ENCODE measurements at places on chromosomes 5 and 9. TPM values are rescaled to one million over a fixed set of nuclear protein-coding genes. Genes with fewer than 3 reads are reported as not detected.

DNA sequence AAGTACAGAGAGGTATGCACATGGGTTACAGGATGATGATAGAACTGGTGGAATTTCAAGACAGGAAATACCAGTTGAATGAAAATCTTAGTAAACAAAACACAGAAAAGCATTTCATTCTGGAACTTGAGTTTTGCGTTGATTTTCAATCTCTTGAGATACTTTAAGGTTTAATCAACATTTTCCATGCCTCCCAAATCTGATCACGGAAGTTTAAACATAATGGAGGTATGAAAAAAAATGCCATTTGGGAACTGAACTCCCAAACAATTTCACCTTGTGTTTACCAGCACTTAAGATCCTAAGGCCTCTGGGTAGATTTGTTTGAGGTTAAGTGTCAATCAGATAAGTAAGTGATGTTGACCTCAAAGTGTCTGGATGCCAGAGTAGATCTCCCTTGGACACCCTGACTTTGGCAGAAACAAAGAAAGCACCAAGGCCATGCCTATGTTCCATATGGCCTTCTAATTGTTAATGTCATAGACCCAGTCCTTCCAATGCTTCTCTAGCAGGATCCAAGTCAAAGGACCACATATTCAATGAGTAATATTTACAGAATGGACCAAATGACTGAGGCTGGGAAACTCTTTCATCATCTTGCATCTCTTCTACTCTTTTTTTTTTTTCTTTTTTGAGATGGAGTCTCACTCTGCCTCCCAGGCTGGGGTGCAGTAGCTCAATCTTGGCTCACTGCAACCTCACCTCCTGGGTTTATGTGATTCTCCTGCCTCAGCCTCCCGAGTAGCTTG lies 216.9 kb downstream of the ARRDC3 start:
- no peaks in the 10 kb centered on the region for H3K36me3 ChIP-seq
- no peak overlapping the region for H3K27ac ChIP-seq
- peaks cover 5% of the 10 kb centered on the region for H3K4me1 ChIP-seq
- no peak for DNase-seq
- H3K4me3 ChIP-seq, result no peak overlapping the region

Gene CAAP1
- total RNA-seq, result 28.5 TPM

DNA sequence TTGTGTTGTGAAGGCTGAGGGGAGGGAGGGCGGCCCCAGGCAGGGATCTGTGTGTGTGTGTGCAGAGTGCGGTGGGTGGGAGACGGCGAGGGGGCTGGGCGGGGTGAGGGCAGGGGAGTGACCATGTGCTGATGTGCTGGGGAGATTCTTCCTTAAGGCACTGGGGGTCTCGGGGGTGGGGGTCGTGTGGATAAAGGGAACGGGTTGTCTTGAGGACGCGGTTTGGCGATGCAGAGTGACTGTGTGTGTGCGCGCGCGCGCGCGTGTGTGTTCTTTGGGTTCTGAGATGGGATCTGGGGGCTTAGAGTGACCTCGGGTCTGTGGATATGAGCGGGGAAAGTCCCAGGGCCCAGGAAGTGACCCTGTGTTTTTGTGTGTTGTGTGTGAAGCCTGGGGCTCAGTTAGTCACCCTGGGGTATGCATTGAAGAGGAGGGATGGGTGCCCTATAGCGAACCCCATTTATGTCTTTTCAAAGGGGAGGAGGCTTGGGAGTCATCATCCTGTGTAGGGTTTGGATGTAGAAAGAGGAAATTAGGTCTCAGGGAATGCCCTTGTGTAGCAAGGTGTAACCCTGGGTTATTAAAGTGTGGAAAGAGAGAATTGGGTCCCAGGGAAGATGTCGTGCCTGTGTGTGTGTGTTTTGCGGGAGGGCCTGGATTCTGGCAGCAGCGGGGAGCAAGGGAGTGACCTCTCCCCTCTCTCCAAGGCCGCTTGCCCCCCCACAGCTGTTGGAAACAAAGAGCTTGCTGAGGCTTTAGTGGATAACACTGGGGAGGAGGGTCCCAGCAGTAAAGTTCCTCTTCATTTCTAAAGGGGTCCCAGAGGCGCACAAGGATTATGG lies 1.4 kb downstream of the TMEFF1 start:
- H3K36me3 ChIP-seq, result no peaks in the 10 kb centered on the region
- peaks cover 3% of the 10 kb centered on the region for H3K4me1 ChIP-seq

DNA sequence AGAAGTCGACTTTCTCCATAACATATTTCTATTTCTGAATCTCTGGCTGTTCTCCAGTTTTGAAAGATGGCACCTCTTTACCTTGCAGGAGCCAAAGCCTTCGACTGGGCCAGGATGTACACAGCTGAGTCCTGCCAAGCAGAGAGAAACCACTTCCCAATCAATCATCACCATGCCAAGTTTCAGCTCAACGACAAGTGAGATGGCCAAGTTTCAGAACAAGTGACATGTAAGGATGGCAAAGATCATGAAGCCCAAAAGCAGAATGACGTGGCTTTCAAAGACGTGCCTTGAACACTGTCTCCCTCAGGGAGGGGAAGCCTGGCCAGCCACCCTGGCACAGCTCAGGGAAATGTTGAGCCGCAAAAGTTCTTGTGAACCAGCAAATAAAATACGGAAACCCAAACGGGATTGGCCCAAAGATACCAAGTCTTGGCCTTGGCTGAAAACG lies 17.7 kb downstream of the STK10 start:
- H3K4me3 ChIP-seq, result no peak overlapping the region
- DNase-seq, result no peak
- no peaks in the 10 kb centered on the region for H3K27me3 ChIP-seq
- peaks cover 26% of the 10 kb centered on the region for H3K4me1 ChIP-seq
- no peaks in the 10 kb centered on the region for H3K36me3 ChIP-seq
- no peak overlapping the region for H3K27ac ChIP-seq

GRCh38 chr5:56346741-56347535 lies 113.8 kb upstream of the ANKRD55 start:
- no peak overlapping the region for H3K27ac ChIP-seq
- no peaks in the 10 kb centered on the region for H3K4me1 ChIP-seq
- DNase-seq, result no peak

- peaks cover 11% of the 10 kb centered on the region for H3K4me1 ChIP-seq
- H3K4me3 ChIP-seq, result no peak overlapping the region
- no peak for DNase-seq
- H3K27ac ChIP-seq, result no peak overlapping the region
Measured at GRCh38 chr5:124902097-124902821, 155.8 kb upstream of the ZNF608 start.

Gene WDR31
- total RNA-seq, result 7.0 TPM

Gene TIMD4
- total RNA-seq, result 1.5 TPM

- no peak overlapping the region for H3K4me3 ChIP-seq
- no peak for DNase-seq
- no peak overlapping the region for H3K27ac ChIP-seq
Measured at GRCh38 chr9:111799506-111799905, 4.8 kb upstream of the SHOC1 start.

- no peak for DNase-seq
- H3K36me3 ChIP-seq, result no peaks in the 10 kb centered on the region
- H3K27me3 ChIP-seq, result no peaks in the 10 kb centered on the region
Measured at GRCh38 chr5:108418197-108418596, 36.3 kb upstream of the FBXL17 start.

Gene POLR1E
- 18.0 TPM for total RNA-seq

DNA sequence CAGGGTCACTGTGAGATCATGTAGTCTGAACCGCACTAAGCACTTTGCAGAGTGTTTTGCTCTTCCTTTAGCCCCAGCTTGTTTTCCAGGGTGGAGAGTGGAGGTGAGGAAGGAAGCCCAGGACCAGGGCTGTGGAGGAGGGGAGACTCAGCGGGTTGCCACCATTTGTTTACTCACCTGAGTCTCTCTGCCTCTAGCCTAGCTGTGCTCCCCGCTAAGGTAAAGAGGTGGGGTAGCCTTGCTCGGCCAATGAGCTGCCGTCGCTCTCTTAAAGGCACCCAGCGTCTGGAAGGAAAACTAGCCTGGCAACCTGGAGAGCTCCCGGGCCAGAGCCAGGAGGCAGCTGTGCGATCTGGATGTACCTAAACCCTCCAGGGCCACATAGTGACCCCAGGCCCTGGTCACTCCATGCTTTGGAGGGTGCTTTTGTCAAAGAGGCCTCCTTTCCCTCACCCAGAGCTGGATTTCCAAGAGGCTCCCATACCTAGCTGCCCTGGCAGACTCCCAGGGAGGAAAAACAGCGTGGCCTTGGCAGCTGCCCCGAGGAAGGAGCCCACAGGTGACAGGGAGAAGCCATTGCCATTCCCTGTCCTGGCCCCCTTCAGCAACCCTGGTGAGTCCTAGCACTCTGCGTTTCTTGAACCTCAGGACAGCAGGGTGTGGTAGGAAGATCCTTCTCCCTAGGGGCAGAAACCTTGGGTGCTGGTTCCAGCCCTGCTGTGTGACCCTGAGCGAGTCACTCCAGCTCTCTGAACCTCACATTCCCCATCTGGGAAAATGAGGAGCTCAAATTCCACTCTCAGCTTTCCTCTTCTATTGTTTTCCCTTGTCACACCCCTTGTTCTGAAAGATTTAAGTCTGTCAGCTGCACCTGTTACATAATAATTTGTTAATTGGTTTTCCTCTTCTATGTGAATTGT lies 42.4 kb upstream of the LARP1 start:
- peak; percentile 56 for DNase-seq
- no peaks in the 10 kb centered on the region for H3K4me1 ChIP-seq
- peak overlapping the region; percentile 27 for H3K27ac ChIP-seq
- H3K36me3 ChIP-seq, result no peaks in the 10 kb centered on the region
- no peak overlapping the region for H3K4me3 ChIP-seq

- H3K4me3 ChIP-seq, result no peak overlapping the region
- DNase-seq, result no peak
- no peak overlapping the region for H3K27ac ChIP-seq
- peaks cover 53% of the 10 kb centered on the region for H3K4me1 ChIP-seq
- no peaks in the 10 kb centered on the region for H3K27me3 ChIP-seq
Measured at GRCh38 chr9:136623016-136623841, 39.5 kb upstream of the EGFL7 start.

GRCh38 chr5:134659456-134659855 lies 10.9 kb downstream of the SEC24A start:
- H3K27me3 ChIP-seq, result no peaks in the 10 kb centered on the region
- H3K4me1 ChIP-seq, result no peaks in the 10 kb centered on the region
- peak; percentile 4 for DNase-seq
- H3K27ac ChIP-seq, result no peak overlapping the region
- no peak overlapping the region for H3K4me3 ChIP-seq

Gene PCA3
- not detected for total RNA-seq

Gene TRAF1
- total RNA-seq, result 6.4 TPM
